ENCODE measurements at places on chromosomes 12 and 14. TPM values are rescaled to one million over a fixed set of nuclear protein-coding genes. Genes with fewer than 3 reads are reported as not detected.

The RNASE4 gene
- 1.7 TPM for total RNA-seq

The MYF5 gene
- total RNA-seq, result not detected

The PTPRO gene
- total RNA-seq, result 32.5 TPM

GRCh38 chr14:71414631-71415403 lies 507.6 kb downstream of the PCNX1 start:
- no peak for DNase-seq

DNA sequence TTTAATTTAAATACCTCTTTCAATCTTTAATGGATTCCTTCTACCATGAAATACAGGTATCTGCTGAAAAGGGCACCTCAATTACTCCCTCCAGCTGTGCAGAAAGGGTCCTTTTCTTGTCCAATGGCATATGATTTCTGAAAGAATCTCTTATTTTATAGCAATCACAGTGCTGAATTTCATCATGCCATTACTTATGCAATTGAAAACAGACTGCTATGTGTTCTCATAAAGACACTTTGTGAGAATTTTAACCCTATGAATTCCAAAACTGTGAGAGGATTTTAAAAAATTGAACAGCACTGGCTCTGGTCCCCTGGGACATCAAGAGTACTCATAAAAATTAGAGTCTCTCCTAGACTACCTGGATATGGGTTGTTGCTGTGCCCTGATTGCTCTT lies 45.9 kb upstream of the CNOT2 start:
- DNase-seq, result no peak

DNA sequence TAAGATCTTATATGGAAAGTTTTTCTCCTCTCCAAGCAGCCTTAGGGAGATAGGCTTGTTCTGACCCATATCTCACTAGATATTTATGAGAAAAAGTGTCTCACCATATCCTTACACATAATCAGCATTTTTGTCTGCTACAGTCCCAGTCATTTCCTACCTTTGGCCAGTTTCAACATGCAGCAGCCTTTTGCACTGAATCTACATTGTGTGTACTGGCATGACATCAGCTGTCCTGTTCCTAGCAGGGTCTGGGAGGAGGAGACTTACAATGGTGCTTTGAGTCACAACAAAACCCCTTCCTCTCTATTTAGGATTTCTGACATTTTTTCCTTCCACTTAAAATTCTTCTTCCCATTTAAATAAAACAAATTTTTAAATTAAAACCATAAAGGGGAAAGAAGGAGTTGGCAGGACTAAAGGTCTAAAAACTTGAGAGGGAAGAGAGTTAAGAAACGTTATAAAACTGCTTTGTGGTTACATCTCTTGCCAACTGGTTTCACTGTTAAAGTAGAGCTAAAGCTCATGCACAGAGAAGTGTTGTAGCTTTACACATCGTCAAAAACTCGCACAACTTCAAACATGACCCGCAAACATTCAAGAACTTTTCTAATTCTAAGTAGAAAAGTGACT lies 53.3 kb upstream of the CERS5 start:
- no peak for DNase-seq

DNA sequence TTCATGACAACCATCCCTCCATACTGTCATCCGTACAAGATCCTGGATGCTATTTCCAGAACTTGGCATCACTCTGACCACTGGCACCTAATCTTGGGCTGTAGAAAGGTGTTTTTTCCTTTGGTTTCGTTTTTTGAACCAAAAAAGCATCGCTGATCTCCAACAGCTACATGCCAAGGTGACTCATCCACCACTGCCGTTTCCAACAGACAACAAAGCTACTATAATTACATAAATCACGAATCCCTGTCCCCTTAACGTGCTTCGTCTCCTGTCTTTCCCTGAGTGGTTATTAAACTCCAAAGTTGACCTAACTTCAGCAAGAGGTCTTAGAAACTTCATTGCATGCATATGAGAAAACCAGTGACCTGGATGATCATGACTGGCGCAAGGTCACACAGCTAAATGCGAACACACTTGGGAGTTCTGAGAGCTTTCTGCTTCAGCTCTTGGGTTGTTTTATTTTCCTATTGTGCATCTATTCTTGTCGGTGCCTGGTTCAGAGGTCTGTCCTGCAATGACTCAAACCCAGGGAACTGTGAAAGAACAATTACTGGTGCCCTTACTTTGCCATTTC lies 99.9 kb downstream of the PPM1H start:
- DNase-seq, result no peak
